NCI-H446 (cell line): ENCODE measurements at places on chromosomes 5 and 9.

DNA sequence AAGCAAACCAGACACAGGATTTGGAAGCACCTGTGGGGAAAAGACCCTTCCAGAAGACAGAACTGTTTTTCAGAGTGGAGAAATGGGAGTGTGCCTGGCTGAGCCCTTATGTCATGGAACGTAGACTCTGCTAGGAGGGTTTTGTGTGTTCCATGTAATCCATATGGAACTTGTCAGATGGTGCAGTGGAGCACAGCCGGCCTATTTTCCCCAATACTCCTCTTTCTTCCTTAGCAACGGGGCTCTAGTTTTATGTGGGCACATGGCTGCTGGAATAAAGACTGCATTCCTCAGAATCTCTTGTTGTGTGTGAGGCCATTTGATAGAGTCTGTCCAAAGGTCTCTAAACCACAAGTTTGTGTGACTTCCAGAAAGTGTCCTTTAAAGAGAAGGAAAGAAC lies 284.0 kb downstream of the DRD1 start:
- no peak for DNase-seq

DNA sequence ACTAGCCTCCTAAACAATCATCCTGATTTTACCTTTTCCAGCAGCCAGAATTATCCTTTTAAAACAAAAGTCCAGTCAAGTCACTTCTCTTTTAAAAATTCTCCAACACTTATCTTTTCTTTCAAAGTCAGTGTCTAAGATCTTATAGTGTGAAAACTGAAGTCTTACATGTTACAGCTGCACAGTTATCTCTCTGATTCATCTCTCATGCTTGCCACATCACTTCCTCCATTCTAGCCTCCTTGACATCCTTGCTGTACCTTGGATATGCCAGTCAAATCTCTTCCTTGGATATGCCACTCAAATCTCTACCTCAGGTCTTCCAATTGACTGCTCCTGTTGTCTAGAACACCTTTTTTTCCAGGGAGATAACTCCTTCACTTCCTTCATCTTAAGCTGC lies 361.7 kb upstream of the FTMT start:
- no peak for DNase-seq

- no peak for DNase-seq
Observed at GRCh38 chr5:90690307-90690706, 131.7 kb downstream of the ADGRV1 start.

DNA sequence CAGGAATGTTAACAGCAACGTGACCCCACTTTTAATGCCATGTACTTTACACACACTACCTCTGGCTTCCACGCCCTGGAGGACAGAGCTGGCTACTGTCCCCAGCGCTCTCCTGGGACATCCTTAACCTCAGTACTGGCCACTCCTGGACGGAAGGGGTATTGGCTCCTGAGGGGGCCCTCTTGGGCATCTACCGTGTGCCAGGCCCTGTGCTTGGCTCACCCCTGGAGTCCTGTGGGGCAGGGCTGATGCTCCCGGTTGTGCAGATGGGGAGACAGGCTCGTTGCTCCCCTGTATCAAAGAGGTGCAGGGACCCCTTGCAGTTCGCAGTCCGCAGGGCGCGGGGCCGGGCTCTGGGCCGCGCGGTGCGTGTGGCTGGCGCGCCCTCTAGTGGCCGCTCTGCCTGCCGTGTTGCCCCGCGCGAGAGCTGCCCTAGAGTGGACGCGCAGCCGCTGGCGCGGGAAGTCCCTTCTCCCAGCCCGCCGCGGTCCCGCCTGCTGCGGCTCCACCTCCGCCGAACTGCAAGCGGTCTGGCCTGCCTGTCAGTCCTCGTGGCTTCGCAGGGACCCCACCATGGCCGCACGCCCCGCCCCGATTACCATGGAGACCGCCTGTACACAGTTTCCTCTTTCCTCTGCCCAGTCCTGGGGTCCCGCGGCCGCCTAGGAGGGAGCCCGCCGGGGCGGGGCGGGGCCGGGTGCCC lies at the start of gene WDR38:
Gene WDR38 (plus strand): TSS at position 632 of the 703 bp plus-strand sequence. CDS start 72 bp downstream, outside the sequence.
- peak; percentile 65 for DNase-seq

DNA sequence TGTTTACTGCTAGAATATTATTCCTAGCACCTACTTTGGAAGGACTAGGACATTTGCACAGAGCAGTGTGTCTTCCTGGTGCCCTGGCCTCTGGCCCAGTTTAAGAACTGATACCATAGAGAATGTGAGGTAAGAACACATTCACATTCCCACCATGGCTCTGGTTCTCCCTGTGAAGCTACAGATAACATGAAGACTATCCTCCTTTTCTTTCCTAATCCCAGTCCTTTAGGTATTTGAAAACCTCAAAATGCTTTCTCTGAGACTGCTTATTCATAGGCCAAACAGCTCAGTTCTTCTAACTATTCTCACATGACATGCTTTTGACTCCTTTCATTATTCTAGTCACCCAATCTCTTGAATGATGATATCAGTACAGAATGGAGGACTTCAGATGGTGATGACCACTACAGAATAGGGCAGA lies 11.9 kb downstream of the FAM219A start:
- no peak for DNase-seq

- DNase-seq = no peak
Observed at GRCh38 chr5:54930736-54931135, 54.7 kb downstream of the ESM1 start.

- no peak for DNase-seq
Observed at GRCh38 chr5:8461543-8461942, 592.6 kb downstream of the MTRR start.

DNA sequence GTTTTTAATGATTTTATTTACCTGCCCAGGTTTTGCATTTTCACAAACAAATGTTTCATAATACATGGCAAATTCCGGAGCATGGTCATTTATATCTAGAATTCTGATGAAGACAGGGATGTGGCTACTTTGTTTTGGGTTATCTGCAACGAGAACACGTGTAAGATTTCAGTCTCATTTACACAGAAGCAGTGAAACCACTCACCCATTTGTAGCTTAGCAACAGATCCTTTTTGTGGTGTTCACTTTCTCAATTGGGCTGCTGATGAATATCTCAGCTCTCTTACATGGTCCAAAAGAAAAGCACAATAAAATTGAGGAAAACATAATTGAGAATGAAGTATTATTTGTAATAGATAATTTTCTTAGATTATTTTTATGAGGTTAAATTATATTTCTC lies 148.6 kb downstream of the CDH9 start:
- no peak for DNase-seq

DNA sequence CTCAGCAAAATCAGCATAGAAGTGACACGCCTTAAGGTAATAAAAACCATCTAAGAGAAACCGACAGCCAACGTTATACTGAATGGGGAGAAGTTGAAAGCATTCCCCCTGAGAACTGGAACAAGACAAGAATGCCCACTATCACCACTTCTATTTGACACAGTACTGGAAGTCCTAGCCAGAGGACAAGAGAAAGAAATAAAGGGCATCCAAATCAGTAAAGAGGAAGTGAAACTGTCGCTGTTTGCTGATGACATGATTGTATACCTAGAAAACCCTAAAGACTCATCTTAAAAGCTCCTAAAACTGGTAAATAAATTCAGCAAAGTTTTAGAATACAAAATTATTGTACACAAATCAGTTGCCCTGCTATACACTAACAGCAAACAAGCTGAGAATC lies 393.3 kb downstream of the KIF4B start:
- no peak for DNase-seq
